HFF-Myc (cell line): ENCODE measurements at places on chromosomes 13 and 19.

DNA sequence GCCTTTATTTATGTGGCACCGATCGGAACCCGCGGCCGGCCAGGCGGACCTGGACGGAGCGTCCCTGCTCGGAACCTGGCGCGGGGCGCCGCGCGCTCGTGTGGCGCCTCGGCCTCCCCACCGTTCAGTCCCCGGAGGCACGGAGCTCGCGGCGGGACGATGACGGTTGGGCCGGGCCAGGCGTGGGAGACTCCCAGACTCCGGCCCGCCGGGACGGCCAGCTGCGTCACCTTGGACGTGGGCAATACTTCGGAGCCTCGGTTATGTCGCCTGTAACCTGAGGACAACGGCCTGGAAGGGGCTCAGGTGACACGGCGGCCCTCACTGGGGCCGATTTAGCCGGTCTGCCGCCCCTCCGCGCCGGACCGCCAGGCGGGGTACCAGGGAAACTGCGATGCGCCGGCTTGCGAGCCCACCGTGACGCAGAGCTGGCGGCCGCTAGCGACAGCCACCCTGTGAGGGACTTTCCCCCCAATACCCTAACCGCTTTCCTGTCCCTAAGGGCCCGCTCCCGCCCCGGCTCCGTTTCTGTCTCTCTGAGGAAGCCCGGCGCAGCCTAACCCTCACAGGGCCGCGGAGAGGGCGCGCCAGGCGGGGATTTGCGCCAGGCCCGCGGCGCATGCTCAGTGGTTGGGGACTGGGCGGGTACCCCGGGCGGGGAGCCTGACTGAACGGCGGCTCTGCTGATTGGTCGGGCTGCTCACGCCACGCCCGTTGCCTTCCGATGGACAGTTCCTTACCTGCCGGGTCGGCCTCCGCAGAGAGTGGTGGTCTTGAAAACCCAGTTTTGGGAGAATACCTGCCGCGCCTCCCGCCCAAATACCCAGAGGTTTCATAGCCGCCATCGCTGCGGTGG lies 109.5 kb upstream of the DOCK9 start:
- peak; percentile 30 for DNase-seq

DNA sequence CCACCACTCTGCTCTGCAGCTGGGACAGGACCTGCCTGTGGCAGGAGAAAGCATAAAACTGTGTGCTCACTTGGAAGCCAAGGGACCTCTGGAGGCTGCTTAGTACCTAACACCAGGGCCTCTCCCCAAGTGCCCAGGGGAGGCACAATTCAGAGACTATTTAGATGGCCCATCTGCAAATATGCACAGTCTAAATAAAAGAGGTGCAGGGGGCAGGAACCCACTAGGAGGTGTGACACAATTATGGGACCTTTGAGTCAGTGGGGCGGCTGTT lies 32.6 kb upstream of the EPHX3 start:
- no peak for DNase-seq

DNA sequence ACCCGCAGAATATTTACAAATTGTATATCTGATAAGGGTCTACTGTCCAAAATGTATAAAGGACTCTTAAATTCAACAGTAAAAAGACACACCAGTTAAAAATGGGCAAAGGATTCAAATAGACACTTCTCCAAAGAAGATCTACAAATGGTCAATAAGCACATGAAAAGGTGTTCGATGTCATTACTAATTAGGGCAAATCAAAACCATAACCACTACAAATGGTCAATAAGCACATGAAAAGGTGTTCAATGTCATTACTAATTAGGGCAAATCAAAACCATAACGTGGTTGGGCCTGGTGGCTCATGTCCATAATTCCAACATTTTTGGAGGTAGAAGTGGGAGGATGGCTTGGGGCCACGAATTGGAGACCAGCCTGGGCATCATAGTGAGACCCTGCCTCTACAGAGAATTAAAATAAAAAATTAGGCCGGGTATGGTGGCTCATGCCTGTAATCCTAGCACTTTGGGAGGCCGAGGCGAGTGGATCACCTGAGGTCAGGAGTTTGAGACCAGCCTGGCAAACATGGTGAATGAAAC lies 40.5 kb downstream of the ACTN4 start:
- no peak for DNase-seq

DNA sequence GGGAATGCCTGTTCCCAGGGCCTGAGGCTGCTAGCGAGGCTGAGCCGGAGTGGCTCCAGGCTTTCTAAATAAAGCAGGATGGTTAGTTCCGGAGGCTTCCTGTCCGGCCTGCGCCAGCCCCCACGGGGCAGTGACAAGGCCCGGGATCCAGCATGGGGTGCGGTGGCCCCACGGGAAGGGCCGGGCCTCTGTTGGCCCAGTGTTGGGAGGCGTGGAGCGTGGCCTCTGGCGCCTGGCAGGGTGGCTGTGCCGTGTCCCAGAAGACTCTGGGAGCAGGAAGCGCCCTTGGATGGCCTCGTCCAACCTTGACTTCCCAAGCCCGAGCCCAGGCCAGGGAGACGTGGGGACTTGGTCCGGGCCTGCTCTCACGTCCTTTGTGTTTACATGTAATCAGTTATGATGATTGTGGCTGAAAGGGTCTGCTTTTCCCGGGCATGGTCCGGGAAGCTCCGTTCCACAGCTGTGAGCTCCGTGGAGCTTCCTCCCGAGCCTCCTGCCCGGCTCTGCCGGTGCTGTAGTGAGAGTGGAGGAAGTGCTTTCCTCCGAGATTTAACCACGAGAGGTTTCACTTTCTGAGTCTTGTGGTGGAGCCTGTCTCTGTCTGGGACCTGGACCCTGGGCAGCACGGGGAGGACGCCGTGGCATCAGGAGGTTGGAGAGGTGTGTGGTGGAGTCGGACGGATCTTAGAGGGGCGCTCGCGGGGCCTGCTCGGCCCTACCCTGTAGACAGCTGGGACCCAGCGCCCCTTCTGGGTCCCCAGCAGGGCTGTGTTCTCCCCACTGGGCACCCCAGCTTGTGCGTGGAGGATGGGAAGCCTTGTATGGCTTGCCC lies 4.6 kb downstream of the GNA11 start:
- DNase-seq, result no peak

DNA sequence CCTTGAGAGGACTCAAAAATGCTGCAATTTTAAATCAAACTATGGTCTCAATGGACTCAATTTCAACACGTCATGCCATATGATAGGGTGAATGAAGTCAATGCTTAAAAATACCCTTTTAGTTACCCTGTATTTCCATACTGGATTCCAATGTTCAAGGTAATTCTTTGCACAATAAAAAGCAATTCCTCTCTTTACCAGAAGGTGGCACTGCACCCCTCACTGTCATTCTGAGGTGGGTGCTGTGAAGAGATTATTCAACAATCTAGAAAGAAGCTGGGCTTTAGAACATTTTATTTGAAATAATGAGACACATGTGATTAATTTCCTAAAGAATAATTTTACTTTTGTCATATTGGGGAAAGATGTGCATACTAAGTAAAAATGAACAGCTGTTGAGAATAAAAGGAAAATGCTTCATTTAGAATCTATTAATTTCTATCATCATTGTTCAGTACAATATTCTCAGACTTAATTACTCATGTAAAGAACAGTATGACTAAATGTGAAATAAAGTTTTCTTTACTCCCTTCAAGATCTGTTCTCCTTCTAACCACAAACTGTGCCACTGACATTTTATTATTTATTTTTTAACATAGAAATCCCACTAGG lies 789.1 kb downstream of the GPC5 start:
- peak; percentile 16 for DNase-seq

GRCh38 chr13:66424422-66424821 lies 805.7 kb downstream of the PCDH9 start:
- no peak for DNase-seq

- no peak for DNase-seq
Observed at GRCh38 chr19:13803038-13803437, 7.8 kb downstream of the ZSWIM4 start.

- no peak for DNase-seq
Observed at GRCh38 chr13:22964245-22964966, 216.4 kb upstream of the SGCG start.

DNA sequence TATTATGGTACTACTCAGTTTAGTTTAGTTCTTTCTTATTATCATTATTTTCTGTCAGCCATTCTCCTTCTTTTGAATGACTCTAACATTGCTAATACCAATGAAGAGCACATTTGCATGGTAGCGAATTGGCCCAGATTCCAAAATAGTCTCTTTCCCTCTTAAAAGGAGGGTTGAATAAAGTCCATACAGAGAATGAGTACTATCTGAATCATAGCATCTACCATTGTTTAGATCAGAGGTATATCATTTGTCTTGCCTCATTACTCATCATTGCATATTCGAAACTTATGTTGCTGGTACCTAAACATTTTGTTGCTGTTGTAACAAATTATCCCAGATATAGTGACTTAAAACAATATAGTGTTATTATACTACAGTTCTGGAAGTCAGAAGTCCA lies 1235.3 kb upstream of the ATXN8OS start:
- DNase-seq, result no peak

DNA sequence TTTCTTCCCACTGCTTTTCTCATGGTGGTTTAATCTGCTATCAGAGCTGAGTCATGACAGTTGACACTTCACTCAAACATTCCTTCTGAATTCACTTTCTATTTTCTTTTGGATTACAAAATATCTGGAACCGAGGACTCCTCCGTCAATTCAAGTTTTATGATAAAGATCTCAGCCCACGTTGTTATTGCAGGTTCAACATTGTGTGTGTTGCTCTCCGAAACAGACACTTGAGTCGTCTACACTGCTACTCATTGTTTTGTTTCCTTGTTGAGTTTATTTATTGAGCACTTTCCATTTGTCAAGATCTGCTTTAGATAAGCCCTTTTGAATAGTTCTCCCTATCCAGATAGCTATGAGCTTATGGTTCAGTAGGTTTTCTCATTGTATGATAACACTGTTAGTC lies 636.1 kb upstream of the GPC6 start:
- no peak for DNase-seq

- DNase-seq, result no peak
Observed at GRCh38 chr19:17743874-17744580, 7.2 kb upstream of the FCHO1 start.

GRCh38 chr13:70668983-70669382 lies 560.7 kb upstream of the KLHL1 start:
- no peak for DNase-seq

DNA sequence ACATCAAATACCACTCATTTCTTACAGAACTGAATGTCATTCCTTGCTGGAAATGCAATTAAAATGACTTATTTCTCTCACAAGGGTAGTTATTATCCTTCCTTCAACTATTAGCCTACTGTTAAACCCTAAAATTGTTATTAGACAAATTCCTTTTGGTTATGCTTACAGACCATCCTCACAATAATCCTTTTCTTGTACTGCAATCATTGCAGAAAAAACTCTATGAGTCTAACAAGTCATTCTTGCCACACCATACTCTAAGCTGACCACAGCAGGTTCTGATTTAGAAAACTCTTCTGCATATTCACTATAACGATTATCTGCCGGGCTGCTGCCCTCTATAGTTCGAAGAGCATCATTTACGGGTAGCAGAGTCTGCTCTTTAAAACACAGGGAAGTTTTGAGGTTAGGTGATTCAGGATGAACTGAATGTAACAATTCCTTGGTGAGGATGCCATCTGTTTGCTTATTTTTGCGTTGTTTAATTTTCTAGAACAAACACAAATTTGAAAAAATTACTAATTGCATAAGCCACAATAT lies 38.2 kb downstream of the MTMR6 start:
- peak; percentile 31 for DNase-seq

DNA sequence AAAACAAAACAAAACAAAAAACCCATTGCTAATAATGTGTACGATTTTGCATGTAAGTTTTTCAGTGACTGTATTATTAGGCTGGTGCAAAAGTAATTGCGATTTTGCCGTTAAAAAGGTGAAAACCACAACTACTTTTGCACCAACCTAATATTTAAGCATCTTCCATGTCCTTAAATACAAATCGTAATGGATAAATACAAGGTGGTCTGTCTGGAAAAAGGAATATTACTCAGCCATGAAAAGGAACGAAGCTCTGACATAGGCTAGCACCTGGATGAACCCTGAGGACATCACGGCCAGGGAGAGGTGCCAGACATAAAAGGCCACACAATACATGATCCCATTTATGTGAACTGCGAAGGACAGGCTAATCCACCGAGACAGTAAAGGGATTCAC lies 33.2 kb downstream of the GADD45B start:
- DNase-seq, result no peak
